ENCODE measurements at places on chromosomes 2 and 18.

DNA sequence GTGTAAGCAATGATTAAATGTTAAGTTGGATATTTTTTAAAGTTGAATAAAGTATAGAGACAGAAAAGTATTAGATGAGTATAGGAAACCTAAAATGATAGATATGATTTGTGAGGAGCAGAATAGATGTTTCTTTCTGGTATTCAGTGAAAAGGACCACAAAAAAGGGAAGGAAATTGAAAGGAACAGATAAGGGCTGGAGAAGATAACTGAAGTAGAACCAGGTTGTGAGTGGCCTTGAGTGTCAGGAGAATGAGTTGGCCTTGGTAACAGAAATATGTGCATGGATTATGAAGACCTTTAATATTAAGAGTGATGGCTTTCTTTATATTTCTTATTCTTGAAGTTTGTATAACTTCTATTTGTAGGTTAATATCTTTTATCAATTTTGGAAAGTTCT, 543.5 kb downstream of the METTL4 start:
- no peak for DNase-seq

DNA sequence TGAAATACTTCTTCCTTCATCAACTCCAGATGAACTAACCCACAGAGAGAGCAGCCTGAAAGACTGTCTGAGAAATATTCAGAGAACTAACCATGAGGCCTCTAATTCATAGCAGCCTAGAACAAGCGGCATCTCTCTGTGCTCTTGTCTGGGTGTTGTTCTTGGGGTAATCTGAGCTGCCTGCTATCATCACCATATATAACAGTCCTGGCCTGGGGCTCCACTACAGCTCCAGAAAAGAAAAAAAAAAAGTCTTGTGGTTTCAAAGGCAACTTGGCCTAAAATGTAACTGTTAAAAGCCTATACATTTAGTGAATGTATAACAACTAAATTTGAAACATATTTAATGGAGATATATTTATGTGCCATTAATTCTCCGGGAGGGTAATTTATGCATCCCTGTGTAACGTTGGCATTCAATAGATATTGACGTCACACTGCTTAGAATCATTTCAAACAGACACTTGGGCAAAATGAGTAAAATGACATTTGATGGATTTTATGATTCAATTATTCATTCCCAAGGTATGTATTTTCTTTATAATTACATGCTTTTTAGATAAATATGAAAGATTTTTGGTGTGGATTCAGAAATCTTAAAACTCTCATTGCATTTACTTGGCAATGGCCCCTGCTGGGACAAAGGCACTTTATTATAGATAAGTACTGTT, 294.3 kb downstream of the HRH4 start:
- DNase-seq: no peak

- no peak for DNase-seq
Measured at GRCh38 chr18:79517341-79517740, 121.6 kb downstream of the NFATC1 start.

DNA sequence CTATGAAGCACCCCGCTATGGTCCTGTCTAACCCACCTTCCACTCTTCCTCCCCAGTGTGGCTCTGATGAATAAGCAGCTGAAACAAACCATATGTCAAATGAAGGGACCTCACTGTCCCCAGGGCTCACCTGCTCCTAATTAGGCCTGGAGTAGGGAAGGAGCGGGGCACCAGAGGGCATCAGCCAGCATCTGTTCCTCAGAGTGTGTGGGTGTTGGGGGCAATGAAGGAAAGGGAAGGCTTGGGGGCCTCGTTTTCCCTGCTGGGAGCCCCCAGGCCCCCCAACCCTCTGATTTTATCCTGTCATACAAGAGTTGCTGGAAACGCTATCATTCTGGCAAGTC, 274.7 kb downstream of the HAUS1 start:
- DNase-seq: no peak

DNA sequence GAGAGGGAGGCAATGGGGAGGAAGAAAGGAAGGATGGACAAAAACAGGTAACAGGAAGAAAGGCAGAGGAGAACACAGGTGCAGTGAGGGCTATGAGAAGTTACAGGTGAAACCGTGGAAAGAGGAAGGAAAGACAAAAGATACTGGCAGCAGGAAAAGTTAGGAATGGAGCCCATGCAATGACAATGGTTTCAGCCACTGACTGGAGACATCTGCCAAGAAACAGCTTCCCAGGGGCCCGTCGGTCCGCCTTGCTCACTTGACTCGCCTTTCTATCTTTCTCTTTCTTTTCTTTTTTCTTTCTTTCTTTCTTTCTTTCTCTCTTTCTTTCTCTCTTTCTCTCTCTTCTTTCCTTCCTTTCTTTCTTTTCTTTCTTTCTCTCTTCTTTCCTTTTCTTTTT, 37.5 kb downstream of the ST8SIA5 start:
- no peak for DNase-seq

- DNase-seq: no peak
Measured at GRCh38 chr2:233241803-233242202, 9.7 kb upstream of the ATG16L1 start.

DNA sequence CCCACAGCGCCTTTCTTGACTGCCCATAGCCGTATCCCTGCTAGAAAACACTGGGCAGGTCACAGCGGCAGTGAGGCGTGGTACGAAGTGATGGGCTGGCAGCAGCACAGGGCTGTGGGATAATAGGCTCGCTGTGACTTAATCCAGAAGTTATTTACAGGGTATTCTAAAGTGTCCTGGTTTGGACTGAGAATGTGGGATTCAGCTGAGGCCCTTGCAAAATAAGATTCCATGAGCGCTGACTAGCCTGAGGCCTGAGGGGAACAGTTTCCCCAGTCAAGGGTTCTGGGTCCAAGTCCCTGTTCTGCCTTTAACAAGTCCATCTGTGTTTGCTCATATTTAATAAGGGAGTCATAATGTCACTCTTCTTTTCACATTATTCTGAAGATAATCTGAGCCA, 34.6 kb downstream of the SETBP1 start:
- peak; percentile 61 for DNase-seq

- DNase-seq: no peak
Measured at GRCh38 chr2:216159144-216159543, 50.0 kb downstream of the XRCC5 start.

DNA sequence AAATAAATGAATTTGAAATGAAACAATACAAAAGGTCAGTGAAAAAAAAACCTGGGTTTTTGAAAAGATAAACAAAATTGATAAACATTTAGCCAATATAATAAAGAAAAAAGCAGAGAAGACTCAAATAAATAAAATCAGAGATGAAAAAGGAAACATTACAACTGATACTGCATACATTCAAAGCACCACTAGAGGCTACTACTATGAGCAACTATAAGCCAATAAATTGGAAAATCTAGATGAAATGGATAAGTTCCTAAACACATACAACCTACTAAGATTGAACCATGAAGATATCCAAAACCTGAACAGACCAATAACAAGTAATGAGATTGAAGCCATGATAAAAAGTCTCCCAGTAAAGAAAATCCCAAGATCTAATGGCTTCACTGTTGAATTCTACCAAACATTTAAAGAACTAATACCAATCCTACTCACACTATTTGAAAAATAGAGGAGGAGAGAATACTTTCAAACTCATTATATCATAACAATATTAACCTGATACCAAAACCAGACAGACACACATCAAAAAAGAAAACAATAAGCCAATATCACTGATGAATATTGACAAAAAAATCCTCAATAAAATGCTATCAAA, 80.8 kb upstream of the CERS6 start:
- no peak for DNase-seq

- peak; percentile 33 for DNase-seq
Measured at GRCh38 chr2:45595721-45596435, 15.2 kb downstream of the SRBD1 start.

GRCh38 chr18:7658701-7659100, 91.6 kb downstream of the PTPRM start:
- DNase-seq: no peak

DNA sequence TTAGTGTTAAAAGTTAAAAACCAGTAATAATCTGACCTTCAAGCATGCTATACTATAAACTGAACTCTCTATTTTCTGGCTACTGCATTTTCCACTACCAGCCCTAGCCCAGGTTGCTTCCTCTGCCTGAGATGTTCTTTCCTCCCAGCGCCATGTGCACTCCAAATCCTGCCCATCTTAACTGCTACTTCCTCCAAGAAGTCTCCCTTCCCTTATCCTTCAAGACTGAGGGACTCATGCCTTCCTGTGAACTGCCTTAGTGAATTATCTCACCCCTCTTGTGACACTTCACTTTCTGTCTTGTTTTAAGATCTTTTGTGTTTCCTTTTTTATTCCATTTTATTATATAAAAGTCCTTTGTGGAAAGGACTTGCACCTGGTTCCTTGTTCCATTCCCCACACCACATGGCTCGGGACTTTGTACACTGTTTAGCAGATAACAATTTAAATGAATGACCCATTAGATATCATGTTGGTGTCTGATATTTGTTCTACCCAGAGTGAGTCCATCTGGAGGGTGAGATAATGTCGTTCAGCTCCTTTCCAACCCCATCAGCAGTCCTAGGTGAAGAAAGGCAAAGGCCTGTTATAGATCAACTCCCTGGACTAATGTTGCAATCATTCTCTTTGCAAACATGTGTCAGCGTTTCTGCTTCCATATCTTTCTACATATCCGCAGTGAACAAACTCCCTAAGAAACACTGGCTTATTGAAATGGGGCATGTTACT, 20.9 kb upstream of the AGFG1 start:
- no peak for DNase-seq

- DNase-seq: no peak
Measured at GRCh38 chr2:150895968-150896367, 365.7 kb downstream of the RBM43 start.

GRCh38 chr2:50398766-50399056, 633.2 kb downstream of the NRXN1 start:
- DNase-seq: no peak

DNA sequence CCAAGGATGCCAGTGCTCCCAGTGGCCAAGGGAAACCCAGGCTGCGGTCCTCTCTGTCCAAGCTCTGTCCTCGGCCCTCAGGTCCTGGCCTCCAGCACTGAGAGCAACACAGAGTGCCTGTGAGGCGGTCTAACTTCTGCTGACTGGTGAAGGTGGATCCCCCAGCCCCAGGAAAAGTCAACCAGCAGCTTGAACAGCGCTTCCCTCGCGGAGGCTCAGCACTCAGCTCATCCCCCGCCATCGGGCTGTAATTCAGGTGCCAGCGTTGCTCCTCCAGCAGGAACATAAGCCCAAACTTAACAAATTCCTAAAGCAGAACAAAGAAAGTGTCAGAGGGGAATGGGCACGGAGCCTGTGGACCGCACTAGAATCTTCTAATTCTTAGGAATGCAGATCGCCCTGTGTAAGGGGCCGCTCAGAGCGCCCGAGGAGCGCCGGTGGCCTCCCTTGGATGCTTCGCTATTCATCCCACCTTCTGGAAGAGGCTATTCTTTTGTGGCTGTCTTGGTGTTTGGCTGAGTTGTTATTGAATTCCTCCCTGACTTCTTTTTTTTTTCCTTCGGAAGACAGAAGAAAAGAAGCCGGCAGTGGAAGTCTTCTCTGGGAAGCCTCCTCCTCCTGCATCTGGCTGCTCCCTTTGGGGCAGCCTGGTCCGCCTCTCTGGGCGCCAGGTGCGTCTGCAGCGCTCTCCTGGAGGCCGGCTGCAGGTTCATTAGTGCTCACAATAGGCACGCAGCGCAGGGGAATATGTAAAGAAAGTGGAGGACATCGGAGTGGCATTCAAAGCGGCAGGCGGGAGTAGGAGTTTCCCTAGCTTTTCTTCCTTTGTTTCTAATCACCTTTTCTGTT, 905.6 kb downstream of the TSN start:
- DNase-seq: no peak

GRCh38 chr18:74190086-74190485, 41.8 kb downstream of the TIMM21 start:
- DNase-seq: peak; percentile 80

DNA sequence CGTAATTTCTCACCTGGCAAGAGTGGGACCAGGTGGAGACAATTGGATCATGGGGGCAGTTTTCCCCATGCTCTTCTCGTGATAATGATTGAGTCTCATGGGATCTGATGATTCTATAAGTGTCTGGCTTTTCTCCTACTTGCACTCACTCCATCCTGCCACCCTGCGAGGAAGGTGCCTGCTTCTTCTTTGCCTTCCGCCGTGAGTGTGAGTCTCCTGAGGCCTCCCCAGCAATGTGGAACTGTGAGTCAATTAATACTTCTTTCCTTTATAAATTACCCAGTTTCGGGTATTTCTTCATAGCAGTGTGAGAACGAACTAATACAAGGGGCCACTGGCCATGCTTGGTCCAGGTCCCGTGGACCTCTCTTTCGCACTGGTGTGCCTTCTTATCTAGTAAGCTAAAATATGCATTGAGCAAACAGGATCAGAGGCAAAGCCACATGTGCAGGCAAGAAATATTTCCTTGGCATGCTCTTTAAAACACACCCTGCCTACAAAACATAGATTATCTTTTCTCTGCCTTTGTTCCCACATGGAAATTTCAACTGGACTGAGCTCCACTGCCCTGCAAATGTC, 821.1 kb downstream of the TRIB2 start:
- DNase-seq: no peak

GRCh38 chr2:237909075-237909695, 49.8 kb downstream of the RAMP1 start:
- no peak for DNase-seq
